Eye (tissue), 1 donor: ENCODE measurements at places on chromosomes 1 and 21.

- DNase-seq = peak; percentile 93
Observed at GRCh38 chr1:9110669-9111356, 18.1 kb downstream of the GPR157 start.

- peak; percentile 78 for DNase-seq
Observed at GRCh38 chr1:32249831-32250525, 1.1 kb upstream of the LCK start.

- no peak for DNase-seq
Observed at GRCh38 chr21:14900611-14901010, 164.2 kb downstream of the NRIP1 start.

DNA sequence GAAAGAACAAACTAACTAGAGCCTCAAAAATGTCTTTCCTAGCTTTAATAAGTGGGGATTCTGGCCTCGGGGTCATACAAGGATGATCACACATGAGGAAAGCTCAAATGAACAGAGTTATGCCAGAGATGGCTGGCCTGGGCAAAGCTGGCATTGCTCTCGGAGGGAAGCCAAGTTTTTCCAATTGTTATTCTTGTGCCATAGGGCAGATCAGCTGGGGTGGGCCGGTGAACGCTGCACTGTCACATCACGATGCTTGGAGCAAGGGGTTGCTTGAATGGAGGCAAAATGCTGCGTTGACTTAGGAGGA, 75.9 kb upstream of the LYST start:
- DNase-seq = no peak

DNA sequence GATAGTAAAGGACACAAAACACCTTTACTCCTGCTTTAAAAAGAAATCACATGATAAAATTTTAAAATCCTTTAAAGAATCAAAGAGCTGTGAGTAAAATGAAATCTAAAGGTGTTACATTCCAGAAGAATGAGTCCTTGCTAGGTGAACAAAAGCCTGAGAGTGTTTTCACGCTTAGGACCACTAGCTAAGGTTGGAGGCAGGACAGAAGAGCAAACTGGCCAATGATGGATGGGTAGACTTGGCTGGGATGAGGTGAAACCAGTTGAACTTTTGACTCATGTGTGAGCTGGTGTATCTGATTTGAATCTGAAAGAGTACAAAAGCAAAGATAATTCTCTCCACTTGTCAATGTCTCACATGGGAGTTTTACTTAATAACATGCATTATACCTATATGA, 35.1 kb downstream of the CATSPERE start:
- no peak for DNase-seq

- DNase-seq = no peak
Observed at GRCh38 chr1:61215676-61216289, 133.4 kb downstream of the NFIA start.
